Stimulated activated CD8-positive, alpha-beta memory T cell treated with anti-CD3 and anti-CD28 coated beads, Interleukin-12 subunit alpha, Interleukin-12 subunit beta, amount 100 ng/mL, for 1 hour (primary cell): ENCODE measurements at places on chromosomes 7 and 10.

- DNase-seq = no peak
Observed at GRCh38 chr7:36191292-36191920, 38.4 kb downstream of the EEPD1 start.

- DNase-seq = no peak
Observed at GRCh38 chr7:75704928-75705327, 33.8 kb downstream of the HIP1 start.

- DNase-seq = no peak
Observed at GRCh38 chr7:84823530-84823929, 363.3 kb downstream of the SEMA3D start.

DNA sequence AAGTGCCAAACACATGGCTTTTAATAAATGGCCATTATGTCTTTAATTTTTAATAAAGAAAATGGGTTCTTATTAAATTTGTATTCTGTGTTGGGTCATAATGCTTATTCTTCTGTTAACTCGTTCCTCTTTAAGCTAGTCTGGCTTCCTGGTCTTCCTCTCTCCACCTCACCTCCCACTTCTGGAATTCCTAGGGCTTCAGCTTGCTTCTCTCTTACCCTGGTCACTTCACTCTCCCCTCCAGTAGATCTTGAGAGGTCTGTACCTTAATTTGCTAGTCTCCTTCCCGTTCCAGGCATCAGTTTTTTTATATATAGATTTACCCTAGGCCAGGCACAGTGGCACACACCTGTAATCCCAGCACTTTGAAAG, 111.2 kb downstream of the RALA start:
- DNase-seq = no peak

DNA sequence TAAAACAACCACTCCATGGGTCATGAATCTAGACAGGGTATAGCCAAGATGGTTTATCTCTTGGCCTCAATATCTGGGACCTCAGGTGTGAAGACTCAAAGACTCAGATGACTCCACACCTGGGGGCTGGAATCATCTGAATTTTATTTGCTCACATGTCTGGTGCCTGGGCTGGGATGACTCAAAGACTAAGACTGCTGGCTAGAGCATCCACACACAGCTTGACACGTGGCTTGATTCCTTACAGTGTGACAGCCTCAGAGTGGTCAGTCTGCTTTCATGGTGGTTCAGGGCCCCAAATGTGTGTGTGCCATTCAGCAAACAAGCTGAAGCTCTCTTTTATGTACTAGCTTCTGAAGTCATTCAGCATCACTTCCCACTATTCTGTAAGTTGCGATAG, 333.7 kb downstream of the RNLS start:
- DNase-seq = no peak

DNA sequence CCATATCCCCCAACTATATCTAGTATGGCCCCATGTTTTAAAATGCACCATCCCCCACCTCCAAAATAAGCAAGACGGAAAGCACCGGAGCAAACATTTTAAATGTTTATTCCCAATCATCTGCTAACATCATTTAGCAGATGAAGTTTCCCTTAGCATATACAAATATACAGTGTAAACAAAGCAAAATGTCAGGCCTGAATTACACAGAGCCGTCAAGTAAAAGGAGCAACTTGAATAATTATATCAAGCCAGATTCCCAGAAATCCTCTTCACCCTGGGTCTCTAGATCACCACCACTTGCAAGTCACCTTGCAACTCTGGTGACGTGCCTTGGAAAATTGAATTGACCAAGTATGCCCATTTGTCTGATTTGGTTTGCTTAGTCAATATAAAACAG, 91.6 kb upstream of the COL1A2 start:
- no peak for DNase-seq

DNA sequence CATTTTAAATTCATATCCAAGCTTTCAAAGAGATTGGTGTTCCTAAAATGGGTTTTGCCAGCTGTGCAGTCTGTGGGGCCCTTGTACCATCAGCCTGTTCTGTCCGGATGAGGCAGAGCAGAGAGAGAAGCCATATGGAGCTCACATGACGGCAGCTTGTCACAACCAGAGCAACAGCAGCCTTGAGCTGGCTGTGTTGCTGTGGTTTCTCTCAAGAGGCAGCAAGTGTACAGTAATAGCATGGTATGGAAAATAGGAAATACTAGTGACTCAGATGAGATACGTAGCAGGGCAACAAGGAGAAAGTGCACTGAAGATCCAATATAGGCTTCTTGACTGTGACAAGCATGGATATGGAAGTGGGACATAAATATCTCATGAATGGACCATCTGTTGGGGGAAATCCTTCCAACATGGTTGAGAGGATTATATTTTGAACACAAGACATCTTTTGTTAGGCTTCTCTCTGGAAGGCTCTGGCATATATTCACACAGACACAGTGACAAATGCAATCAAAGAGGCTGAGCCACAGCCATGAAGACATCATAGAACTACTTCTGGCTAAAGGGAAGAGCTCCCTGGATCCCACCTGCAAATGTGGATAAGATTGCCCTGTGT, 251.0 kb upstream of the TAC1 start:
- no peak for DNase-seq
